ENCODE measurements at places on chromosomes 4 and X. TPM values are rescaled to one million over a fixed set of nuclear protein-coding genes. Genes with fewer than 3 reads are reported as not detected.

The SCML1 gene
- 14.4 TPM for total RNA-seq

The TMSB15C gene
- 2.8 TPM for total RNA-seq

The TRIM60 gene
- total RNA-seq: not detected

DNA sequence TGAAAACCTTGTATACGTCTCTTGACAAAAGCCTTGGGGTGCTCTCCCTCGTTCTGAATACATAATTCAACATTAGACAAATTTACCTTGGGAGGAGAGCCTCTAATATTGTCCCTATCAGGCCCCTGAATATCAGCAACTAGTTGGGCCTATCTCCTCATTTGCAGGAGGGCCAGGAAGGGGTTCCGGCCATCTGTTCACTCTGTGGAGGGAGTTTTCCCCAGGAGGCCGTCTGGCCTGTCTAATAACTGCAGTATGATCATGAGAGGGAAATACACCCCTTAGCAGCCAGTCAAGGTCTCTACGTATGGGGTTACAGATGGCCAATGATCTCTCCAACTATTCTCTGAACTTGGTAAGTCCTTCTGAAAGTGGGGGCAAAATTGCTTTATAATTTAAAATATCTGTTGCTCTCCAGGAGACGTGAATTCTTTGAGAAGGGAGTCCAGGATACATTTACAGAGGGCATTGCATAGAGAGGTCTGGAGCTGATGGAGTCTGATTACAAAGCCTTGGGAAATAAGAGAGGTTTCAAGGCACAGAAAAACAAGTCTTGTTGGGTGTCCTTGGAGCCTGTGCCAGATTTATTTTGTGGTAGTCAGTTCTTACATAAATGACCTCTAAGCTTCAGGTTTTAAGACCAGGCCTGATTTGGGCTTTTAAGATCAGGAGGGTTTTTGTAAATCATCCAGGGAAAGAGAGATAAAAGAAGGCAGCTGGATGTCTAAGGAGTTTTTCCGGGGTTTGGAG is 48.2 kb upstream of the UXT start:
- no peak for DNase-seq

- DNase-seq: no peak
These were observed 9.7 kb upstream of the ZNF674 start for GRCh38 chrX:46554942-46555341.

GRCh38 chrX:104428231-104428630 is 137.8 kb upstream of the IL1RAPL2 start:
- DNase-seq: no peak

DNA sequence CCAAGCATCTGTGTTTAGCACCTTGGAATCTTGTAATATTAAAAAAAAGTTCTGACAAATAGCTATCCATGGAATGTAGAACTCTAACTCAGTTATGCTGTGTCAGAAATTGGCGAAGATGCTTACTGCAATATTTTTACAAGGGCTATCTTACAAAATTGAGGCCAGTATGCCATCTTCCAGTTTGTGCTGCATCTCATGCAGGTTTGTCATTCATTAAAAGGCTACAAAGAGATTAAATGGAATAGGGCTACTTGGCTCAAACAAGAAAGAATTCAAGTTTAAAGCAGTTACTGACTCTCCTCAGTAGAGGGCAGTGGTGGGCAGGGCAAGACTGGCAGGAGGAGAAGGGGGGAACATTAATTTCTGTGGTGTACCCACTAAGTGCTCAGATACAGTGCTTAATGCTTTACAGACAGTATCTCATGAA is 66.5 kb downstream of the SHROOM4 start:
- peak; percentile 3 for DNase-seq

DNA sequence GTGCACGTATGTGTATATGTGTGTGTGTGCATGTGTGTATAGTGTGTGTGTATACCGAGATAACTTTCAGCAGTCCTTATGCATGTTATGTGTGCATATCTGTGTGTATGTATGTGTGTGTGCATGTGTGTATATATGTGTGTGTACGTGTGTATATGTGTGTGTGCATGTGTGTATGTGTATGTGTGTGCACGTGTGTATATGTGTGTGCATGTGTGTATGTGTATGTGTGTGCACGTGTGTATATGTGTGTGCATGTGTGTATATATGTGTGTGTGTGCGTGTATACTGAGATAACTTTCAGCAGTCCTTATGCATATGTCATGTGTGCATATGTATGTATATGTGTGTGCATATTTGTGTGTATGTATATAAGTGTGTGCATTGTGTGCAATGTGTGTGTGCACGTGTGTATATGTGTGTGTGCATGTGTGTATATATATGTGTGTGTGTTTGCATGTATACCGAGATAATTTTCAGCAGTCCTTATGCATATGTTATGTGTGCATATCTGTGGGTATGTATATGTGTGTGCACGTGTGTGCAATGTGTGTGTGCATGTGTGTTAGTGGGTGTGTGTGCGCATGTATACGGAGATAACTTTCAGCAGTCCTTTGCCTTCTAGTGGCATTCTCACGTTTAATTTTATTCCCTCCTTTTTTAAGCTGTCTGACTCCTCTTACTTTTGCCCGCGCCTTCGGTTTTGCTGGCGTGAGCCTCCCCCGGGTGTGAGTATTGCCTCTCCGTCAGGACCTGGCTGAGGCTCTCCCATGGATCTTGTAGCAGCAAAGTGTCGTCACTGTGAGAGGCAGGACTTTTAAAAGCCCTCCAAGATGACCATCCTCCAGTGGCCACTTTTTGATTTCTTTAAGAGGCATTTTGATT is 99.6 kb upstream of the SHOX start:
- no peak for DNase-seq

- DNase-seq: no peak
These were observed 30.3 kb downstream of the AREG start for GRCh38 chr4:74475091-74475800.

- no peak for DNase-seq
These were observed 456.8 kb downstream of the TRIML1 start for GRCh38 chr4:188596021-188596420.

- DNase-seq: no peak
These were observed 522.0 kb downstream of the GRID2 start for GRCh38 chr4:92825791-92826190.

Measured in CD4-positive, alpha-beta memory T cell (primary cell).